Activated naive CD8-positive, alpha-beta T cell treated with anti-CD3 and anti-CD28 coated beads, Interleukin-2, amount 50 U/mL, for 16 hours (primary cell): ENCODE measurements at places on chromosomes 13 and 19.

- DNase-seq: no peak
These were observed 28.8 kb downstream of the CELF5 start for GRCh38 chr19:3253270-3253669.

DNA sequence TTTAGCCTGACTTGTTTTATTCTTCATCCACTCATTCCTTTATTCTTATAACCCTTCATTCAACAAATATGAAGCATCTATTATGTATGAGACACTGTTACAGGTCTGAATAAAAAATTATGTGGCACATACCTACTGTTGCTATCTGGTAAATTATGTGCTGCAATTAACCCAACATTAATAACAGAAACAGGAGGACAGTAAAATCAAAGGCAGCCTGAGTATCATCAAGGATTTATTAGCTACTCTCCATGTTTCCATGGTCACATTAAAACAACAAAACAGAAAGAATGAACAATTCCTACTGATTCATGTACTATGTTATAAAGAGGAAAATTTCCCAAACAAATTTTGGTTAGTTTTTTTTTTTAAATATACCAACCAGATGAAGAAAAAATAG, 43.9 kb downstream of the RAP2A start:
- DNase-seq: no peak

GRCh38 chr13:97235549-97236231, 13.6 kb downstream of the MBNL2 start:
- DNase-seq: no peak

DNA sequence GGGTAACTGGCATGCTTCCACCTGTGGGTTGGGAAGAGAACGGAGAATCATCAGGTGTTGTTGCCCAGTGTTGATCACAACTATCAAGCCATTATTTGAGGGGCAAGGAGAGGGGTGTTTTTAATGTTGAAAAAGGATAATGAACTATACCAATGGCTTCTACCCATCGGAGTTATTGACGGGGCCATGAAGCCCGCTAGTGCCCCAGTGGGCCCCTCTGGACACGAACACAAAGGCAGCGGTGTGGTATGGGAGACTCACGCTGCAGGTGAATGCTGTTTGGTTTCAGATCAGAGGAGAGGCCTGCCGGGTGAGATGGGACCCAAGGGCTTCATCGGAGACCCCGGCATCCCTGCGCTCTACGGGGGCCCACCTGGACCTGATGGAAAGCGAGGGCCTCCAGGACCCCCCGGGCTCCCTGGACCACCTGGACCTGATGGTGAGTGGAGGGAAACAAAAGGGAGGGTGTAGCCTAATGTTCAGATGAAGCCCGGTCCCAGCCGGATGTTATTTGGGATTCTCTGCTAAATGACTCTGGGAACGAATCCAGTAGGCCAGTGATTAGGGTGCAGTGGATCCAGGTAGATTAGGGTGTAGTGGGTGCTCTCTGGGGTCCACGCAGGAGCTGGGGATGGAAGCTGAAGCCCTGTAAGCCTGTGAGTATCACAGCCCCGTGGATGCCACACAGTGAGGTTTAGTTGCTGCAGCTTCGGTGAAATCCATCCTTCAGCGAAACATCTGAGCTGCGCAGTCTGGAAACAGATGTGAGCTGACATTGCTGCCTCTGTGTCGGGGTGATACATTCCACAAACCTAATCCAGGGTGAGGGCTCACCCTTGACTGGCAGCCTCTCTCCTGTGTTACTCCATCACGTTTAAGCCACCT, 111.3 kb downstream of the RAB20 start:
- DNase-seq: no peak

DNA sequence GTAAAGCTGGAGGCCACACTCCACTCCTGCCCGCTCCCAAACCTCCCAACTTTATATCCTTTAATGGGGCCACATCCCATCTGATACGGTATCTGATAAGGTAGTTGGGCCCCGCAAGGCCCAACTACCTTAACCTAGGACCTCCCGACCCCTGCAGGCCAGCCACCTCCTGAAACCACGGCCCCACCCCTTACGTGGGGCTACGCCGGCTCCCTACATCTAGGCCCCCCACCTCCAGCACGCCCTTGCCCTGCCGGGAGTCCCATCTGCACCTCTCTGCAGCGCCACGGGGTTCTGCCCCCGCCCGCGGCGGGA, 2.2 kb downstream of the IGFLR1 start:
- no peak for DNase-seq

DNA sequence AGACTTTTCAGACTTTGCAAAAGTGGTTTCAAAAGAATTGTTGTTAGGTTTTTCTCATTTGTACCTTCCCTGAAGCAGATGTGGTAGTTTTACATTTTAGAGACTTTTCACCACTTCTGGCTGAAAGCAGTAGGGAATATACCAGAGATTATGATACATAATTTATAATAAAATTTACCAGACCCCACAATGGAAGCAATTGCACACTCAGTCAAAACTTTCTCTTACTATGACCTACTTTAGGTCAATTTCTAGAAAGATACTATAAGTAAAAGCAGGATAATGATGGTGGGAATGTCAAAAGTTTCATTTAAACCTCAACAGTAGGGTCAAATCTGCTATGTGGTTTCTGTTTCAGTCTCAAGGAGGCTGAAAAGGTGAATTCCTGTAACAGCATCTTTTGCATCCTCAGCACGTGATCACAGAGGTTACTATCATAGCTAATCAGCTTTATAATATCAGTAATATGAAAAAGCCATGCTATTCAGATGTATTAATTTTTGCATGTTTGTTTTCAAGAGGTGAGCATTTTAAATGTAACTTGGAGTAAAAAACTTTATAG, 26.9 kb downstream of the PCCA start:
- no peak for DNase-seq

DNA sequence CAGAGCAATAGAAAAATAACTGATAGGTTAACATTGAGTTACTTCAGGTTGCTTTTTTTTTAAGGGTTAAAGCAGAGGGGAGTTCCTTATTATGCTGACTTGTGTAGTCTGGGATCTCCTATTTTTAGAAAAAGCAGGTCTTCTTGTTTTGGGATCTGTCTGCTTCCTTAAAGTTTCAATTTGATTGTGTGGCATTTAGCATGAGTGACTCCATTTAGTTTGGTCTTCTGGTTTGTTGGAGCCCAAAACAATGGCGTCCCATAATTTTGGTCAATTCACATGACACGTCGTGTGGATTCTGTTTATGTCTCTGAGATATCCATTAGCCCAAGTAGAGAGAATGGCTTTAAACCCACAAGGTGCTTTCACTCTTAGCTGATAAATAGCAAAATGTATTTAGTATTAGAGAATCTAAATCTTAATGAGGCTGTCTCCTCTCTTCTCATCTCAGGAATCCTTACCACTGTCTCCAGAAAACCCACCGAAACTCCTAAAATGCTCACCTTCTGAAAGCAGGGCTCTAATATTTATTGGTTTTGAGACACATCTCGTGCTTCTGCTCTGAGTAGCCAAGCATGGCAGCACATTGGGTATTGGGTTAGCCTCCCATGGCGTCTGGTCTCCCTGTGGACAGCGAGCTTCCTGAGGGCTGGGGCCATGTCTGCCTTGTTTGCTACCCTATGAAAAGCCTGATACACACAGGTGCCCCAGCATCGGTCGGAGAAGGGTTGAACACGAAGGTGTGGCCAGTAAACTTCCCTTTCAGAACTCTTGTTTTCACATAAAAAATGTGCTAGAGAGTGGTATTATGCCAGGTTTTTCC, 67.2 kb upstream of the GPR183 start:
- DNase-seq: no peak

GRCh38 chr19:18392417-18392816, 5.0 kb downstream of the LRRC25 start:
- DNase-seq: no peak

DNA sequence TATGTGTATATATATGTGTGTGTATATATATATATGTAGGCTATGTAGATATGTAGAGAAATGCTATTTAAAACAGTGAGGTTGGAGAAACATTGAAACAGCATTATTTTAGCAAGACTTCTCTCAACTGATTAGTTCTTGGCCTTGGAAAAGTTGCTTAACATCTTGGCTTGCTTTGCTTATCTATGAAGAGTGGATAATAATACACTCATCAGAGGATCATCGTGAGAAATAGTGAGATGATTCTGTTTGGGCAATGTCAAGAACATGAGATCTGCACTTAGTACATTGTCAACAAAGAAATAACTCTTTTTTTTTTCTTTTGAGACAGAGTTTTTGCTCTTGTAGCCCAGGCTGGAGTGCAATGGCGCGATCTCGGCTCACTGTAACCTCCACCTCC, 128.3 kb downstream of the KLF5 start:
- DNase-seq: no peak

GRCh38 chr13:41919031-41919740, 41.7 kb downstream of the VWA8 start:
- no peak for DNase-seq

GRCh38 chr19:55161571-55162322, 4.2 kb upstream of the TNNI3 start:
- DNase-seq: no peak
